Cerebellum (tissue), 4 donors: ENCODE measurements at places on chromosomes 7 and 10. TPM values are rescaled to one million over a fixed set of nuclear protein-coding genes. Genes with fewer than 3 reads are reported as not detected.

The NUTM2E gene
- total RNA-seq, result 0.45 TPM

The OR2A7 gene
- 0.91 TPM for total RNA-seq

The TCF7L2 gene
- 6.5 TPM for total RNA-seq

The PDE6C gene
- total RNA-seq, result not detected

The SRRM3 gene
- total RNA-seq, result 16.3 TPM

The CRYGN gene
- not detected for total RNA-seq

The HYAL4 gene
- not detected for total RNA-seq

The GRM3 gene
- total RNA-seq, result 74.5 TPM

The TMEM270 gene
- total RNA-seq, result not detected

The C10orf67 gene
- 0.54 TPM for total RNA-seq

The P4HA1 gene
- total RNA-seq, result 43.6 TPM

The IDI2 gene
- total RNA-seq, result not detected

The ASAH2 gene
- total RNA-seq, result 1.5 TPM

The TAC1 gene
- 15.6 TPM for total RNA-seq

The TUBB8 gene
- total RNA-seq, result not detected

The GSAP gene
- 14.2 TPM for total RNA-seq

The RASSF4 gene
- total RNA-seq, result 26.5 TPM

The NUTM2A gene
- 1.7 TPM for total RNA-seq

The TRAPPC14 gene
- 10.4 TPM for total RNA-seq
